ENCODE measurements at places on chromosomes 4 and X. TPM values are rescaled to one million over a fixed set of nuclear protein-coding genes. Genes with fewer than 3 reads are reported as not detected.

The EVC gene
- 59.6 TPM for total RNA-seq

GRCh38 chr4:6355052-6355451 is 85.4 kb downstream of the WFS1 start:
- DNase-seq, result no peak

- no peak for DNase-seq
Measured at GRCh38 chr4:6960628-6961412, 51.2 kb downstream of the TBC1D14 start.

The CT47B1 gene
- not detected for total RNA-seq

The TDO2 gene
- not detected for total RNA-seq

Measured in esophagus muscularis mucosa (tissue), 4 donors.